Karpas-422 (cell line): ENCODE measurements at places on chromosomes 16 and 17.
A peak's percentile ranks its signal among the peaks of the same experiment; 100 is the strongest.

- DNase-seq: no peak
Observed at GRCh38 chr17:82793974-82794630, 42.2 kb downstream of the TBCD start.

DNA sequence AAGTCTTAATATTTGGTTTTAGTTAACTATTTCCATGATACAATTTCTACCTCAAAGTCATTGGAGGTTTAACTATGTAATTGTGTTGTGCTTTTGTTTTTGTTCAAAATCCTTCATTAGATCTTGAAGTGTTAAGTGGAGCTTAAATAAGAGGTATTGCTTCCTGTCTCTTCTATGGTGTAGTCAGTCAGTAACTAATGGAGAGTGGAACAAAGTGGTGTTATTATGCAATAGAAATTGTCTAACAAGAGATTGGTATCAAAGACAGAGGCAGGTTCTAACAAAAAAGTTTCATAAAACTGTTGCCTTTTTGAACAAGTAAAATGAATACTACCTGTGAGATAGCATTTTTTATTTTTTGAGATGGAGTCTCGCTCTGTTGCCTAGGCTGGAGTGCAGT is 45.2 kb downstream of the GRB7 start:
- no peak for DNase-seq

DNA sequence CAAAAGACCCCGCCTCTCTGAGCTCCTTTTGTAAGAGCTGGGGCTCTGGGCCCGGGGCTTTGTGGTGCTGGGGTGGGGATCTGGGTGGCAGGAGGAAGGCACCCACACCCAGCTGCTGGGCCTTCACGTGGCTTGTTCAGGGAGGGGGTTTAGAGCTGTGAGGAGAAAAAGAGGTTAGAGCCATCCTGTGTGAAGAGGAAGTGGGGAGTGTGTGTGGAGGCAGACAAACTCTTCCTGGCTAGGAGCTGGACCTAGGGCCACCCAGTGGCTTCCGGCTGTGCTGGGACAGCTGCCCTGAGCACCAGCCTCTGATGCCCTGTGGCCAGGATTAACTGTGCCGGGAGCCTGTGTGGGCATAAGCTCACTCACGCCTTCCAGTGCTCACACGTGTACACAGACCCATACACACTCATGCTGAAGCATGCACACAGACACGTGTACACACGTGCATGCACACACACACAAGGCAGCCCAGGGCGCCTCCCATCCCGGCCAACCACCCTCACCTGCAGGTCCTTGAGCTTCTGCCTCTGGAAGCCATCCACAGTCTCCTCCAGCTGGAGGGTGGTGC is 7.4 kb downstream of the CIBAR2 start:
- no peak for DNase-seq

DNA sequence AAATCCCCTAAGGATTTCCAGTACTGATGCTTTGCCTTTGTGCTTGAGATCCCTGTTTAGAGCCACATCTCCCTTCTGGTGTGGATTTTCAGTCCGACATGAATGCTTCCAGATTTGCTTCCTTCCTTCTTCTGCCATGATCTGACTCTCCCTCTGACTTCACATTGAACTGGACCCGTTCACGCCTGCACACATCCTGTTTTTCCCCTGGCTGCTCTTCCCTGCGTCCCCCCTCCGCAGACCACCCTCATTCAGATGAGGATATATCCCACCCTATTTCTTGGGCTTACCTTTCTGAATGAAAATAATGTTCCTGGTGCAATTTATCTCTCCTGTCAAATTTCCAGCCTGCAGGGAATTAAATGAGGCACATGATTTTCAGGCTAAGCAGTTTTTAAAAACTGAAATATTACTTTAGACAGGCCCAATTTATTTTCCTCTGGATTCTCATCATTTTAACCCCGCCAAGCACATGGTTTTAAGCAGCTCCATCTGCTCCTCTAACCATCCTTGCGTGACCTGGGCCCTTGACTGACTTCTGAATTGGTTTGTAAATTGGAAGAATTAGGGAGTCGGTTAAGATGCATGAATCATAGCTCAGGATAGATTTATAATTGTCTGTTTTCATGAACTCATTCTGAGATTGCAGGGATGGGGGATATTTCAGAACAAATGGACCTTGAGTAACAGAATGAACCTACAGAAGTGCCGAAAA is 59.2 kb downstream of the BMERB1 start:
- no peak for DNase-seq

DNA sequence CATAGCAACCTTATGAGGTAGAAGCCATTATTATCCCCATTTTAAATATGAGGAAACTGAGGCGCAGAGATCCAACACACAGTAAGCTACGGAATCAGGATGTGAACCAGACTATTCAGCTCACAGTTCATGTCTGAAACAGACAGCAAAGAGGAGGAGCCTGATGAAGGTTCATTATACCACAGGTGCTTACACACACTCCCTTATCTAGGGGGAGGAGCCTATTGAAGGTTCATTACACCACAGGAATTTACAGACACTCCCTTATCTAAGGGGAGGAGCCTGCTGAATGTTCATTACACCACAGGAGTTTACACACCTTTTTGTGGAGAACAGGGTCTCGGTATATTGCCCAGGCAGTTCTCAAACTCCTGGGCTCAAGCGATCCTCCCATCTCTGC is 21.9 kb downstream of the C16orf95 start:
- peak; percentile 80 for DNase-seq

GRCh38 chr16:17076092-17076754 is 394.5 kb downstream of the XYLT1 start:
- DNase-seq: no peak

- no peak for DNase-seq
Observed at GRCh38 chr16:28858421-28858820, 5.2 kb upstream of the SH2B1 start.

DNA sequence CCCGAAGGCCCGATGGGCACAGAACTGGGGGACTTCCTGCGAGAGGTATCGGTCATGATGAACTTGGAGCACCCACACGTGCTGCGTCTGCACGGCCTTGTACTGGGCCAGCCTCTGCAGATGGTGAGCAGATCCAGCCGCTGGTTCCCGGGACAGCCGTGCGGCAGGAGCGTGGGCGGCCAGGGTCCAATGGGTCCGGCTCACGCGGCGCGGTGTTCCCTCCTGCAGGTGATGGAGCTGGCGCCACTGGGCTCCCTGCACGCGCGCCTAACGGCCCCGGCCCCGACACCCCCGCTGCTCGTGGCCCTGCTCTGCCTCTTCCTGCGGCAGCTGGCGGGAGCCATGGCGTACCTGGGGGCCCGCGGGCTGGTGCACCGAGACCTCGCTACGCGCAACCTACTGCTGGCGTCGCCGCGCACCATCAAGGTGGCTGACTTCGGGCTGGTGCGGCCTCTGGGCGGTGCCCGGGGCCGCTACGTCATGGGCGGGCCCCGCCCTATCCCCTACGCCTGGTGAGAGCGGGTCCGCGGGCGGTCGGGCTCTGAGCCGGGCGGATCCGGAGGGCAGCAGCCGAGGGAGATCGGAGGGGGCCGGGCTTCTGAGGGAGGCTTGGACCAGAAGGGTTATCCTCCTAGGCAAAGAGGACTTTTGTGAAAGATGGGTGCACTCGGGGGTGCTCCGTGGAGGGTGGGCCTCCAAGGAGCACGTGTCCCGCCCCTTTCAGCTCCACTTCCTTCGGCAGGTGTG is 3.0 kb downstream of the TNK1 start:
- peak; percentile 90 for DNase-seq

GRCh38 chr17:61503961-61504360 is 51.7 kb downstream of the TBX4 start:
- no peak for DNase-seq

DNA sequence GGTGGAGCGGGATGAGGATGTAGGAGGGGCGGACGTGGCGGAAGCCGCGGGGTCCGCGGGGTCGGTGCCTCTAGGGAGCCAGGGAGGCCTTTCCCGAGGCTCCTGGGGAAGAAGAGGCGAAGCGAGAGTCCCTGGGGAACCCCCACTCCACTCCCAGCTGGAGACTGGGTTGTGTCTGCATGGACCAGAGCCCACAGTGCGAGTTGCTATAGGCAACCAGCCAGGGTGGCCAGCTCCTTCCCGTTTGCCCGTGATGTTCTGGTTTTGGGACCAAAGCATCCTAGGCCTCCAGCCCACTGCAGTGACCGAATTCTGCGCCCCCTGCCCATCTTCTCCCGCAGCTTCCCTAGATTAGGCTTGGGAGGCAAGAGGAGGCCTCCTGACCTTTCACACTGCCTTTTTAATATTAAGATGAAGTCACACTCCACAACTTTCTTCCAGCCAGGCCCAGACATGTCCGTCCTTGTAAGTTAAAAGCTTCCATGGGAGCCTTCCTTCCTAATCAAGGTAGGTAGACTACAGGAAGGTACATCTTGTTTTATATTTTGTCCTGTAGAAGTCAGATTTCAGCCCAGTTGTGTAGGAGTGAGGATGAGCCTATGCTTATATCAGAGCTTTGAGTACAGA is 469 bp downstream of the AMZ2 start:
- no peak for DNase-seq

GRCh38 chr16:22970209-22970865 is 156.4 kb downstream of the HS3ST2 start:
- DNase-seq: no peak

GRCh38 chr17:8745586-8746500 is 1.2 kb upstream of the CCDC42 start:
- DNase-seq: peak; percentile 75

GRCh38 chr16:50521246-50521900 is 26.8 kb upstream of the NKD1 start:
- DNase-seq: no peak

- DNase-seq: no peak
Observed at GRCh38 chr17:838486-838885, 56.3 kb downstream of the MRM3 start.

GRCh38 chr17:7323731-7324437 is 5.3 kb downstream of the NEURL4 start:
- DNase-seq: peak; percentile 73

DNA sequence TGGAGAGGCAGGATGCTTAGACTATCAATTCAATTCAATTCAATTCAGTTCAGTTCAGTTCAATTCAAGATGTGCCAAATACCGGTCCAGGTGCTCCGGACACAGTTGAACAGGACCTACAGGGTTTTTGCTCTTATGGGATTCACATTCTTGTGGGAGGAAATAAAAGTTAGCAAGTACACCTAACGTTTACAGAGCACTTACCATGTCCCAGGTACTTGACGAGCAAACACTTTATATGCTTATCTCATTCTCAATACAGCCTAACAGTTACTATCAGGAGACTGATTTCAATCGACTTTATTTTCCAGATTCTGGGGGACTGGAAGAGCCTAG is 467 bp upstream of the GDE1 start:
- DNase-seq: no peak

GRCh38 chr16:6641091-6641490 is 691.6 kb upstream of the RBFOX1 start:
- no peak for DNase-seq

GRCh38 chr17:36613155-36613554 is 11.8 kb downstream of the MRM1 start:
- DNase-seq: no peak

DNA sequence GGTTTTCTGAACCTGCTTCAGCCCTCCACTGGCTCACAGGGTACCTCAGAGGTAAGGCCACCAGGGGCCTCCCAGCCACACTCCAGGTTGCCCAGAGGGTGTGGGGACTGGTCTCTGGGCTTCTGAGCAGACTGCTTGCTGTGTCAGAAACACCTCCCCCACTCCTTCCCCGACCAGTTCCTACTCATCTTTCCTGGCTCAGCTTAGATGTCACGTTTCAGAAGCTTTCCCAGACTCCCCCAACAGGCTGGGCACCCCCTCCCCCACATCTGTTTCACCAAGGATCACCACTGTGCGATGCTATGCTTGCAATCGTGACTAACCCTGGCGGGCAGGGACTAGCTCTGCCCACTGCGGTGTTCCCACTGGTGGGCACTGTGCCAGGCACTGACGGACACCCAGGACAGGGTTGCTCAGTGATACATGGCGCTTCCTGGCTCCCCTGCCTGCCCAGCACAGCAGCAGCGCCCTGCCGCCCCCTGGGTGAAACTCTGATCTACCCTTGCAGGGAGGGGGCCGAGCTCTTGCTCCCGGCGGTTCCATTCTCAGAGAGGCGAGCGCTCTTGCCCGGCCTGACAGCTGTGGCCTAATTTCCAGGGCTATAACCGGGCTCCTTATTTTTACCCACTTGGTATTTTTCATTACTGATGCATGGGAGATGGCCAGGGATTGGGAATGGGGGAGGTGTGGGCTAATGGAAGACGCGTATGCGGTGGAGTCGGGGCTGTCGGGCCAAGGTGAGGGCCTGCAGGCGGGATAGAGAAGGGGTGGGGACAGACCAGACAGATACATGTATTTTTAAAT is 29.4 kb upstream of the MTSS2 start:
- no peak for DNase-seq

- DNase-seq: no peak
Observed at GRCh38 chr16:9778849-9779248, 403.4 kb downstream of the GRIN2A start.

GRCh38 chr17:17346428-17347233 is 43.5 kb downstream of the NT5M start:
- no peak for DNase-seq

DNA sequence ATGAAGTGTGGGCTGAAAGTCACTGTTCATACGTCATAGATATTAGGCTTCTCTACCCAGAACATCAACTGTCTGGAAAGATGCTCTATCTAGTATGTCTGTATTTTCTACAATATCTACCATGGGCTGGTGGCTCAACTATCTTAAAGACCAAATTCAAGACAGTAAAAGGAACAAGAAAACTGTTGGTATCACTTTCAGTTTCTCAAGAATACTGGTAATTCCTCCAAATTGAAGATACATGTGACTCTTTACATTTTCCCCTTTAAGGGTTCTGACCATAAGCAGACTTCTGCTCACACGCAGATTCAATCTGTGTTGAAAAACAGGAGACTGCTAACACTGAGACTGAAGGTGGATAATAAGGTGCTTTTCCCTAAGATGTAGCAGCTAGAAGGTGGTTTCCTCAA is 24.2 kb downstream of the XPO6 start:
- no peak for DNase-seq

DNA sequence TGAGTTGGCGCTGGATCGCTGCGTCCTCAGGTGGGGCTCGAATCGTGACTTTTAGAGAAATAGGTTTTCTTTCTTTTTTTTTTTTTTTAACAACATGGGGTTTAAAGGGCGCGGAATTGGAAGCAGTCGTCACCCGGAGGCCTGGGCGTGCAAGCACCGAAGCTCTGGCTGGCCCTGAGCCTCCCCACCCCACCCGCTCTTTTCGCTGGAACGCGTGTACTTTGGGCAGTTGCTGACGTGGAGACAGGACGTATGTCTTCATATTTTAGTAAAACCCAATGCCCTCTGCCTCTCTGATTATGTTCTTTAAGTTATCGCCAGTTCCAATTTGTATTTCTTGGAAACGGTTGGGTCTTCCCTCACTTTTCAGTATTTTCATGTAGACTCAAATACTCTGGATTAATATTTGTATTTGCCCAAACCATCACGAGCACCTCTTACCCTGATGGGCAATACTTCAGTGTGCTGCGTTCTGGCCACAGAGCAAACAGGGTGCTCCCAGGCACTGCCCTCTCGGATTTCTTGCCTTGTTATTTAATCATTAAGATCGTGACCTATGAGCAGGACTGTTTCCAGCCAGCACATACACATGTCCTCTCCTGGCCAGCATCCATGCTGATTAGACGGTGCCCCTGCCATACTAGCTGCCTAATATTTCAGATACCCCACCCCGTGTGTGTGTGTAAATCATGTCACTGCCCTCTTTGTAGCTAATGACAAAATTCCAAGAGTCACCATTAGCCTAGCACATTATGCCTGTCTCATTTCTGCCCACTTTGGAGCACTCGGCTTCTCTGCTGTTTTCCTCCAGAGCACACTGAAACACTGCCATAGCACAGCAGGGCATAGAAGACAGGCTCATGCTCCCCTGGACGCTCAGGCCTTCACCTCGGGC is 805 bp upstream of the C16orf95 start:
- DNase-seq: peak; percentile 85
